ENCODE measurements at places on chromosomes 16 and 17.

DNA sequence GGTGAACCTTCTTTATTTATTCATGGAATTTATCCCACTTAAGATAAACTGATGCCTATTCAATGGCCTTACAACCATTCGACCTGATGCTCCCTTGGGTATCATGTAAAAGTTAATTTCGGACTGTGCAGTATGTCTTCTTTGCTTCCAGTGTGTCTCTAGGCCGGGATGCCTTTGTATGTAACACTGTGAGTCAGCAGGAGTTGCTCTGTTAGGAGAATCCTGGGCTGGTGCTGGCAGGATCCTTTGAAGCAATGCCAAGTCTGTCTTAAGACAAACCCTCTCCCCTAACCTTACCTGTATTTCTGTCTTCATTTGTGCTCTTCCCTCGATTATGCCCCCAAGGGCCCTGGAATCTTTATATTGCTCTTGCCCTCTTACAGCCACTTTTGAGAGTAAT lies 37.9 kb upstream of the ABCA8 start:
- DNase-seq: no peak

DNA sequence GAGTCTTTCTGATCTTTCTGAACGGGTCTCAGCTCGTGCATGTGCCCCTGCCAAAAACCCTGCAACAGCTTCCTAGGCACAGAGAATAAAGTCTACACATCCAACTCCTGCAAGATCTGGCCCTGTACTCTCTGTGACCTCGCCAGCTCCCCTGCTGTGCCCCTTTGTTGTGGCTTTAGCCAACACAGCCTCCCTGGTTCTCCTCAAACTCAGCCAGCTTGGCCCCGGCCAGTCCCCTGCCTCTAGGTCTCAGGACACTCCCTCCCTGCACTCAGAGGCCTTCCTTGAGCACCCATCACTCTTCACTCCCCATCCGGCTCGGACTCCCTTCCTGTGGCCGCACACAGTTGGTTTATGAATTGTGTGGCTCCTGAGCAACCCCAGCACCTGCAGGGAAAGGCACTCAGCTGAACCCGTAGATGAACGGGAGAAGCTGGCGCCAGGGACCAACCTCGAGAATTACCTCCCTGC lies 1.4 kb downstream of the CEP131 start:
- no peak for DNase-seq

DNA sequence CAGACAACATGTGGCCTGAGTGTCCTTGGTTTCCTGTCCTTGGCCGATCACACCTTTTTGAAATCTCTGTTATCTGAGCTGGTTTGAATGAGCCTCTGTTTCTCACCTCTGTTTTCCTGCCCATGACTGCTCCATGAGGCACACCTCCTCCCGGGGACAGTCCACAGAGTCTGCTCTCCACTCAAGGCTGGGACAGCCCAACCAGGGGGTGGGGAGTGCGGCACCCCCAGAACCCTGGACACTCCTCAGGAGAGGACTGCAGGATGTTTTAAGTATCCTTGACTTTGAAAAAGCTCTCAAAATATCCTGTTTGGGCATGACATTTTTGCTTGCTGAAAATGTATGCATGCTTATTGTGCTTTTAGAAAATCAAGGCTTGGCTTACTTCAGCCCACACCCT lies 333.0 kb upstream of the N4BP1 start:
- no peak for DNase-seq

DNA sequence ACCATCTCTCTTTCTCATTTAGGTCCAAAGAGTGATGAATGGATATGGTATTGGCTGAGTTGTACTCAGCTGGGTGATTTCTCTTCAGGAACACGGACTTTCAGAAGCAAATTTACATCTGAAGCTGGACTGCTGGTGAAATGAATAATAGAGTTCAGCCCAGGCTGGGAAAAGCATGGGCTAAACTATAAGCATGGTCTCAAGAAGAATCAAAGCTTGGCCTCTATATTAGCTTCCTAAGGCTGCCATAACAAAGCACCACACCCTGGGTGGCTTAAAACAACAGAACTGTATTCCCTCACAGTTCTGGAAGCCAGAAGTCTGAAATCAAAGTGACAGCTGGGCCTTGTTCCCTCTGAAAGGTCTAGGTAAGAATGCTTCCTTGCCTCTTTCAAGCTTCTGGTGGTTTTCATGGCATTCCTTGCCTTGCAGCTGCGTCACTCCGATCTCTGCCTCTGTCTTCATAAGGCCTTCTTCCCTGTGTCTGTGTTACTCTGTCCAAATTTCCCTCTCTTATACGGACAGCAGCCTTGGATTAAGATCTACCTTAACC lies 89.8 kb upstream of the CES5A start:
- DNase-seq: no peak

DNA sequence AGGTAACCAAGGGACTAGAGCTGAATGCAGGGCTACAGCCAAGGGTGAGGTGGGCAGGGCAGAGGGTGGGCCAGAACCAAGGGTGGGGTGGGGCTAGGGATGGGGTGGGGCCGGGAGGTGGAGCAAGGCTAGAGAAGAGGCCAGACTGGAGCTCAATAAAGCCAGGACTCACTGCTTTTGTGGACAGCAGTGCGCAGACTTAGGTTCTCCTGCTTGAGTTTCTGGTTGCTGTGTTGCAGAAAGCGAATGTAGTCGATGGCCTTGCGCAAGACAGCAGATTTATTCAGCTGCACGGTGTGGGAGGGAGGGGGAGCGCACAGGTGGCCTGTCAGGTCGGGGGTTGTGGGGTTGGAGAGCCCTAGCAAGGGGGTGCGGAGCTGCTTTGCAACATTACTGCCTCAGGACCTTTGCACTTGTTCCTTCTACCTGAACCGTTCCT lies 18.7 kb downstream of the SREBF1 start:
- DNase-seq: no peak

GRCh38 chr17:9009096-9009495 lies 12.2 kb upstream of the NTN1 start:
- DNase-seq: no peak

DNA sequence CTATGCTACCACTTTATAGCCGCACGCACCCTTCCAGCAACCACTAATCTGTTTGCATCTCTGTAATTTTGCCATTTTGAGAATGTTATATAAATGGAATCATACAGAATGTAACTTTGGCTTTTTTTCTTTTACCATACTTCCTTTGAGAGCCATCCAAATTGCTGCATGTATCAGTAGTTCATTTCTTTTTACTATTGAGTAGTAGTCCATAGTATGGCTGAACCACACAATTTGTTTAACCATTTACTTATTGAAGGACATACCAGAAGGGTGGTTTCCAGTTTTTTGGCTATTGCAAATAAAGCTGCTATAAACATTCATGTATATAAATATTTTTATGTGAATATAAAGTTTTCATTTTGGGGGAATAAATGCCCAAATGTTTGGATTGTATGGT lies 8.8 kb downstream of the TENT4B start:
- DNase-seq: no peak

DNA sequence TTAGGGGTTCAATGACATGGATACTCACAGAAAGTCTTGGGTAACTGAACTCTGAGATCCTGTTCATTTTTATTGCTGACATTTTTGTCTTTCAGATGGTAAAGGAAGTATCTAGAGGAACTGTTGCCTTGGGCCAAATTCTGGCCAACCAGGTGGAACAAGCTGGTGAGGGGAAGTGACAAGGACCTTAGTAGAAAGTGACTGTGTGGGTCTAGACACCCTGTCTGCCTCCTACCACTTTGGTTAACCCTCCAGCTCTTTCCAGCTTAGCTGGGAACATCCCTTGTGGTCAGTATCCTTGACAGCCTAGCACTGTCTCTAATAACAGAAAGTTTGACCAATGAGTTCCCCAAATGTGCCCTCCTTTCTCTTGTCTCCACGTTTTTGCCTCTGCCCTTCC lies 28.8 kb upstream of the PRKCB start:
- no peak for DNase-seq

DNA sequence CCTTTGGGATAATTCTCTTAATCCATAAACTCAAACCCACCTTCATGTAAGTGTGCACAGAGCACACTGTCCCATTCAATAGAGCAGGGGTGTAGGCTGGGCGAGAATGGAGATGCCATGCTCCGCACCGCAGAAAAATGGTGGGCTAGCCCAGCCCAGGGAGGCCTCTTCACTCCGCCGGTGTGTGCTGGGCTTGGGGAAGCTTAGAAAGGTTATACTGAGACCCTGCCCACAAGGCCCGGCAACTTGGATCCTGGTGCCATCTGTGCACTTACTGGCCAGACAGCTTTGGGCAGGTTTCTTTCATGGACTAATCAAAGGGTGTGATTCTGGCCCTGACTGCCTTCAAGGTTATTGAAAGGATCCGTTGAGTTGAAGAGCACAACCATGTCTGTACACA lies 3.7 kb upstream of the STAT5A start:
- DNase-seq: no peak

GRCh38 chr17:45355087-45355486 lies 38.3 kb upstream of the MAP3K14 start:
- no peak for DNase-seq

DNA sequence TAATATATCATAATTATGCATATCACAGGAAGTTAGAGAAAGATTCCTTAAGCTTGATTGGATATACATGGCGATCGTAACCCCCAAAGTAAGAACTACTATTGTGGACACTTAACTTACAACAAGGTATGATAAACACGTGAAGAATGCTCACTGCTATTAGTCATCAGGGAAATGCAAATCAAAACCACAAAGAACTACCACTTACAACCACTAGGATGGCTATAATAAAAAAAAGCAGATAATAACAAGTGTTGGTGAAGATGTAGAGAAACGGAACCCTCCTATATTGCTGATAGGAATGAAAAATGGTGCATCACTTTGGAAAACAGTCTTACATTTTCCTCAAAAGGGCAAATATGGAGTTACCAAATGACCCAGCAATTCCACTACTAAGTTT lies 265.9 kb downstream of the SLC39A11 start:
- DNase-seq: no peak

DNA sequence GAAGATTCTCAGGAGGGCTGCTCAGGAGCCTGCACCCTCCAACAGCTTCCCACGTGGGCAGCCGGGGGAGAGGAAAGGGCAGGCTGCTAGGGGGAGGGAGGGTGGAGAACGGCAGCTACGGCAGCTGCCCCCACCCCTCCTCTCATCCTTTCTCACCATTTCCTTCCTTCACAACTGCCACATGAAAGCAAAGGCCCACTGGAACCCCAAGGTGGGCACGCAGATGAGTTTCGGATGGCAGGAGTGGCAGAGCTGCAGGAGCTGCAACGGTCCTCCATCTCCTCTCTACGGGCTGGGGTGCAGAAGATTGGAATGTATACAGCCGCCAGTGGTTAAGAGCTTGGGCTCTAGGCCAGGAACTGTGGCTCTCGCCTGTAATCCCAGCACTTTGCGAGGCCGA lies 77.7 kb downstream of the GAS7 start:
- DNase-seq: no peak

GRCh38 chr16:67246081-67246755 lies 1.1 kb downstream of the FHOD1 start:
- DNase-seq: peak; percentile 54

- DNase-seq: no peak
Observed at GRCh38 chr16:50570808-50571598, 22.8 kb downstream of the NKD1 start.

- DNase-seq: no peak
Observed at GRCh38 chr16:10297341-10298006, 88.4 kb upstream of the ATF7IP2 start.

GRCh38 chr17:16380640-16381495 lies at the start of gene UBB:
Gene UBB, plus strand, starts transcription at chr17:16381091. Its CDS starts 817 bp downstream, at chr17:16381908.
- peak; percentile 93 for DNase-seq

DNA sequence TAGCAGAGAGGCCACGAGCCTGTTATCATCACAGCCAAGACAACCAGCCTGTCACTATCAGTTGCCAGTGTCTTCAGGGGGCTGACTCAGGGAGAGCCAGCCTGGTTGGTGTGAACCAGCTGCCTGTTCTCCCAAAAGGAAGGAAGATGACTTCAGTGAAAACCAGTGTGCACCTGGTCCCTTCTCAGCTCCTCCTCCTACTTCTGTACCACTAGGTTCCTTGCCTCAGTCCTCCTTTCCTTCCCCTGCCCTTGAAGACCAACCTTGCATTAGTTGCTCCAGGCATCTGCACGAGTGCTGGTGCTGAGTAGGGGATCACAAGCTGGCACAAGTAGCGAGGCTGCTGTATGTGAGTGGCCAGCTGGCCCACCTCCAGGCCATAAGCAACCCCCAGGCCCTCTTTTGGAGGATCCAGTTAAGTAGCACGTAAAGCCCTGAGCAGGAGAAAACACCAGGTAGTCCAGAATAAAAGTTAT lies 8.5 kb downstream of the TUBG1 start:
- DNase-seq: no peak

DNA sequence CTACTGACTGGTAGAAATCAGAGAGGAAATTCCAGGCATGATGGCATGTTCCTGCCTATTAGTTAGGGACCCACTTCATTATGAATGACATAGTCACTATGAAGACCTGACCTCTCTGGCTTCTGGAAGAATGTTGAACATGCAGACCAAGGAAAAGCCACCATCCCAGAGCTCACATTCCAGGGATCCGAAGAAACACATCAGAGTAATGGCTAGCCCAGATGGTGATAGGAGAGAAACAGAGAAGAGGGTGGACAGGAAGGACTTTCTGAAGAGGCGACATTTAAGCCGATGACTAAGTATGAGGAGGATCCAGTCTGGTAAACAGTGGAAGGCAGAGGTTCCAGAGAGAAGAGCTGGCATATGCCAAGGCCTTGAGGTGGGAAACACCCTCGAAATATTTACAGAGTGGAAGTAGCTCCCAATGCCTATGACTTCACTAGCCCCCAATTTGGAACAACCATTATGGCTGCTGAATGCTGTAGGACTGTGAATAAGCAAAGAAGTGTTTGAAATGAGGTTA lies 216.2 kb downstream of the RBFOX1 start:
- DNase-seq: no peak

GRCh38 chr16:85689285-85689949 lies 663 bp upstream of the GINS2 start:
- no peak for DNase-seq

- DNase-seq: no peak
Observed at GRCh38 chr17:280901-281300, 71.7 kb downstream of the RPH3AL start.

DNA sequence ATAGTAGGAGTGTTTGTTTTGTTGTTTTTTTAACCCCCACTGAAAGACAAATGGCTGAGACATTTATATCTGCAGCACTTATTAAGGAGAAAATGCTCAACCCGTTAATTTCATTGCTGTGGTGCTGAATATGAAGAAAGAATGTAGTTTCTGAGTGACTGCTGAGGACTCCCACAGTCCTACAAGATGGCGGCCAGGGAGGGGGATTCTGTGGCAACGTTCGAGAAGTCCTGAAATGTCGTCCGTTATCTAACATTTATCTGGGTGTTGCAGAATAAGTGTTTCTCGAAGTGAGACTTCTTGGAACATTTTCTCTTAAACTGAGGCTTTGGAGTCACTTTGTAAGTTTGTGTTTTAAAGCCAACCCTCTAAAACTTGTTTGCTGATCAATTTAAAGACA lies 530.4 kb downstream of the XYLT1 start:
- DNase-seq: no peak

GRCh38 chr16:68737046-68737729 lies at the start of gene CDH1:
Gene CDH1, plus strand, starts transcription at chr16:68737292. Its CDS starts 124 bp downstream, at chr16:68737416.
- peak; percentile 34 for DNase-seq
